ENCODE measurements at places on chromosomes 4 and X.

DNA sequence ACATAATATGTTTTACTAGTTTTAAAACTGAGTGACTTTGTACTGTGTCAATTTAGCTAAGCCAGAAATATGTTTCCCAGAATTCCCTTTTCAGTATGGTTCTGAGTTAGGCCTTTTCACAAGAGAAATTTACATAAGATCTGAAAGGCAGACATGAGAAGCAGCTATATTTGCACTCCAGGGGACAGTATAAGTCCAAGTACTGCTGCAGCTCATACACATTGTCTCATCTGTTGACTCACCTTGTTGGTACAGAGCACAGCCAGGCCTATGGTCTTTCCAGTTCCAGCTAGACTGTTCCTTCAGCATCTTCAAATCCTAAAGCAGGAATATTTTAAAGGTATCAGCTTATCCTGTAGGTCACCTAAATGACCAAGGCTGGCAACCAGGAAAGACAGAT lies 53.5 kb downstream of the BMP3 start:
- DNase-seq = no peak

DNA sequence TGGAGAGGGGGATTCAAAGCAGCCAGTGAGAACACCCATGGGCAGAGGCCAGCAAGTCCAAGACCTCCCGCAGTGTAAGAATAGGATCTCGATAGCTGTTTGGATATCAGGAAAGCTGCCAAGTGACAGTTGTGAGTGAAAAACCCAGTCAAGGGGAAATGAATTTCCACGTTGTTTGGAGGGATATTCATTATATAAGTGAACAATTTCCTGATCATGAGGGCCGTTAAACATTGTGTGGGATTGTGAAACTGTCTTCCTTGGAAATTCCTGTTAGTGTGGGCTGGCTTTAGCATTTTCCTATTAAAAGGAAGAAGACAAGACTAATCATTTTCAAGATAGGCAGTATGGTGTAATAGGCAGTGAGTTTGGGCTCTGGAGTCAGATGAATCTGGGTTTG lies 15.0 kb downstream of the CLDN2 start:
- no peak for DNase-seq

DNA sequence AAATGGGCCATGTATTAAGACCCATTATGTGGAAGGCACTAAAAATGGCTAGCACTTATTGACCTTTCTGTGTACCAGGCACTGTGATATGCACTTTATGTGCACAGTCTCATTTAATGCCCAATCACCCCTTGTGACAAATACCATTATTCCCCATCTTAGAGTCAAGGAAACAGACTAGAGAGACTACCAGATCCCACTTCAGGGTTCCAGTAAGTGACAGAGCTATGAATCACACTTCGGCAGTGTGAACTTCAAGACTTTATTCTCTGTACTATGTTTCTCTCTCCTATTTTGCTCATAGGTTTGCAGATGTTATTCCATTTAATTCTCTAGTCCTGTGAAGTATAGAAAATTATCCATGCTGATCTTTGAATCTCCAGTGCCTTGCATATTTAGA lies 107.0 kb downstream of the NFKB1 start:
- no peak for DNase-seq

DNA sequence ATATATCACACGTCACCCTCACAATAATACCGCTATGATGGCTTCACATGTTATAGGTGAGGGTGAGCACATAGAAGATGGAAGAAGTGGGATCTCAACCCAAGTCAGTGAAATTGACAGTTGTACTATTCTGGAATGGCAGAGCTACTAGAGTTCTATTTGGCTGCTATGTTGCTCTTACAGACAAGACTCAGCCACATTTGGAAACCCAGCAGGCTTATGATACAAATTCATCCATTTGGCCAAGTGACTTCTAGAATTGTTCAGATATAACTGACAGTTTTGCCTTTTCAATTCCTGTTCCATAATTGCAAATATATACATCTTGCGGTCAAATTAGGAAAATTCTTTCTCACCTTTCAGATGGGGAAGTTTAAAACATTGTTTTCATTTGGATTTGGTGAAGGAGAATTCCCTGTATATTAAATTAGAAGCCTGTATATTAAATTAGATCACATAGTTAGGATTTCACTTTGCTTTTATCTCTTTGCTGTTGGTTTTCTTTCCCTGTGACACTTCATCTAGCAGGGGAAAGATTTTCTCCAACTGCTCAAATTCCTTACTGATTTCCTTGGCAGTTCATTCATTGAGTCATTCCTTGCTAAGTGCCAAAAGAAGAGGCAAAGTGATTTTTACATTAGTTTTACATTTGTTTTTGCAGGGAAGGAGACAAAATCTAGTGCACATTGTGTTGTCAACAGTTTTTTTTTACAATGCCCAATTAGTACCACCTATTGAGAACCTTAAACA lies 120.6 kb upstream of the TBC1D9 start:
- DNase-seq = no peak

- DNase-seq = no peak
Observed at GRCh38 chr4:183783991-183784553, 121.0 kb upstream of the STOX2 start.

- no peak for DNase-seq
Observed at GRCh38 chrX:71637253-71637618, 18.9 kb upstream of the CXCR3 start.

DNA sequence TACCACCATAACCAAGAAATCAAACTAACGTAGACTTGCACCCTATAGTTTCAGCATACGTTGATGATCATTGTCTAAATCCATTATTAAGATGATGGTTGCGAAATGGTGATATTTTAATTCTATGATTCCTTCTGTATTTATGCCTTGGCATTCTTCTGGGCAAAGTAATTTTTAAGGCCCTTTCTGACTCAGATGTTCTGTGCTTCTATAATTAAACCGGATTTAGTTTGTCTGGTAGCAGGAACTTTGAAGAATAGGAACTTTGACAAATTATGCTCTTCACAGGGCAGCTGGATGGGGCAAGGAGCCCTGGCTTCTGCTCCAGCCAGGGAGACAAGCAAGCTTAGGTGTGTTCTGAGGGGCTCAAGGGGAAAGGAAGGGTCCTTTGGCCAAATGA lies 23.8 kb upstream of the PLAC1 start:
- no peak for DNase-seq

DNA sequence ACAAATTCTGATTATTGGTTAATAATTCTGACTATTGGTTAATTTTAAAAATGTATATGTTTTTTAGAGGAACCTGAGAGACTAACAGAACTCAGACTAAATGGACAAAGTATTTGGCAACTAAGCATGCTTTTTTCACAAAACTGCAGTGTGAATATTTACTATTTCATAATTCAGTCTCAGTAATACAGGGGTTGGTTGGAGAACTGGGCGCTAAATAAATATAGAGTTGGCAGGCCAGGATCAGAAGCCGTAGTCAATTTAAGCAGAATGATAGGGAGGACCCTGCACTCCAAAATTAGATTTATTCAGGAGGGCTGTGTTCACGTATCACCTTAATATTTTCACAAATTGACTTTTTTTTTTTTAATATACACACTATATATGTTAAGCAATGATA lies 5.8 kb downstream of the TIGD2 start:
- no peak for DNase-seq

DNA sequence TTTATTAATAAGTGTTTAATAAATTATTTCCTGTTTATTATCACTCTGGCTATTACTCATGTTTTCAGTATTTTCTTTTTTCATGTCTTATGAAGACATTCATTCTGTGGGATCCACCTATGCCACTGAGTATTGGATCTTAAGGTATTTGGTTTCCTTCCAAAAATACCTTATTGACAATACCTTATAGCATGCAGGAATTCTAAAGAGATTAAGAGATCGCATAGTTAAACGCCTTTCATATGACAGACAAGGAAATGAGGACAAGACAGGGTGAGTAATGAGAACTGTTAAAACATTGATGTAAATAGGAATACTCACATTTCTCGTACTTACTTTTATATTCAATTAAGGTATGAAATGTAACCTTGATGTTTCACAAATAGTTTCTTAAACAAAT lies 38.2 kb upstream of the TMPRSS11B start:
- no peak for DNase-seq

DNA sequence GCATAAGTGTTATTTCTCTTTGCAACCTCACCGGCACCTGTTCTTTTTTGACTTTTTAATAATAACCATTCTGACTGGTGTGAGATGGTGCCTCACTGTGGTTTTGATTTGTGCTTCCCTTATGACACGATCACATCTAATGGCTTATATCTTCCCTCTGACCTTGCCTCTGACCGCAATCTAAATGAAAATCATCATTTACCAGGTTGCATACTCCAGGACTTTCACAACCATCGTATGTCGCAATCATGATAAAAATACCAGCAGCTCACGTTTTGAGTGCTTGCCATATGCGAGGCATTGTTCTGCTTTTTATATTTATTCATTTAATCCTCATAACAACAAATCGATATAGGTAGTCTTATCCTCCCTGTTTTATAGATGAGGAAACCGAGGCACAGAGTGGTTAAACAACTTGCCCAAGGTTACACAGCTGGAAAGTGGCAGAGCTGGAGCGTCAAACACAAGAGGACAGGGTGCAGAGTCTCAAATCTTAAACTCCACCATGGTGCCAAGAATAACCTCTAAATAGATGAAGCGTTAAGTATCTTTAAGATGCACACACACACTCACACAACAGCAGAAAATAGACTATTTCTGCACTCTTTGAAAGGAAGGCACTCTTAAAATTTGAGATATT lies 102.2 kb downstream of the SEL1L3 start:
- DNase-seq = no peak

DNA sequence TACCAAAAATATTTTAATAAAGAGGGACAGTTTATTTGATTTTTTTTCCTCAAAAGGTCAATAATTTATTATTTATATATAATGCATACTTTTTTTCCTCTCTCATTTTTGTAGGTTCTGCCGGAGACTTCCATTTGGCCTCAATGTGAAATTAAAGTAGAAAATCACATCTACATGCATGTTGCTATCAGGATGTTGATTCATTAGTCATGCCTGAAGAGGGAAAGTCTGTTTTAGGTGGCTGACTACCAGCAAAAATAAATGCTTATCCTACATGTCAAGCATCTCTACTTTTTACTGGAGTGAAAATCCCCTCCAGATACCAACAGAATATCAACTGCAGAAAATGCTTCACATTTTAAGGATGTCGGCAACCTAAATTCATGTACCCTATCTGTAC lies 41.5 kb downstream of the KIAA0232 start:
- no peak for DNase-seq

DNA sequence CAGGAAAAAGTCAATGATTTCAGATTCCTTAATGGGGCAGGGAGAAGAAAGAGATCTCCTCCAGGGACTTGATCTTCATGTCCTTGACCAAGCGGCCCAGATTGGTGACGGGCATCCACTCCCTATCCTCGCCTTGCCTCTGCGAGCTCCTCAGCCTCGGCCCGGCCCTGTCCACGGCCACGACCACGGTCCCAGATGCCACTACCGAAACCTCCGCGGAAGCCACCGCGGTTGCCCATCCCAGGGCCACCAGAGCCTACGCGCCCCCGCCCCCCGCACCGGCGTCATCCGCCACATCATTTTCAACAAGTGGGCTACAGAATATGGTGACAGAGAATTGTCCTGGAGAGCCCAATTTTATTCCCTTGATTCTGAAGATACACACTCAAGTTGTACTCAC lies 751.2 kb upstream of the PABPC4L start:
- DNase-seq = no peak

DNA sequence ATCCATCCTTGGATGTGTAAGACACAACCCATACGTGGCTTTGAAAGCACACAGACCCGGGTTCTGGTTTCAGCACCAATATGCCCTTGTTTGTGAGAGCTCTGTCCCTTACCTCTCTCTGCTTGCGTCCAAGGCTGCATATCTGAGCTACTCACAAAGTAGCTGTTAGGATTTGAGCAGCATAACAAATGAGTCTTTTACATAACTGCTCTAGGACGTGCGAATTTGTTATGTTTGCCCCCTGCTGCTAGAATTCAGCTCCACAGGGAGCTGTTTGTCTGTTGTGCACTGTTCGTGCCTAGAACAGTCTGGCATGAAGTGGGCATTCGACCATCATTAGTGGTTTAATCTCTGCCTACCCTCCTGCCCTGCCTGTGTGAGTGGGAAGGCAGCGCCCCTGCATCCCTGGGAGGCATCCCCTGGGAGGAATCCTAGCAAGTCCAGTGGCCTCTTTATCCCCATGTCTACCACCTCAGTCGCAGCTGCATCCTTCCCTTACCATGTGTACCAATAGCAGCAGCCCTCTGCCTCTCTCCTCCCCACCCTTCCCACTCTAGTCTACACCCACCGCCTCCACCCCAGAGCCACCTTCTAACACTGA lies 42.1 kb downstream of the SLC2A9 start:
- no peak for DNase-seq

DNA sequence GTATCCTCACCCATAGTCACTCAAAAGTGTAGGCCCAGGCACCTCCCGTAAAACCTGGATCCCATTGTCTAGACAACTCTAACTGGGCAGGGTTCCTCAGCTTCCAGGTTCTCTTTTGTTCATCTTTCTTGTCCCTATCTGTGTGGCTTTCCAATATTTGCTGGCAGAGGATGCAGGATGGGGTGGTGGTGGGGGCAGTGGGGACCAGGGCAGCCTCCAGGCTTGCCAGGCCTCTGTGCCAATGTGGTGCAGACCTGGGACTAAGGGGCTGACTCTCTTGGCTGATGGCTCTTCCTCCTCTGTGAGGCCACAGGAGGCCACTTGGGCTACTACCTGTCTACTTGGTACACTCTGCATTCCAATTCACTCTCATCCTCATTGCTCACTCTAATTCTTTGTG lies 76.4 kb downstream of the NBDY start:
- no peak for DNase-seq

DNA sequence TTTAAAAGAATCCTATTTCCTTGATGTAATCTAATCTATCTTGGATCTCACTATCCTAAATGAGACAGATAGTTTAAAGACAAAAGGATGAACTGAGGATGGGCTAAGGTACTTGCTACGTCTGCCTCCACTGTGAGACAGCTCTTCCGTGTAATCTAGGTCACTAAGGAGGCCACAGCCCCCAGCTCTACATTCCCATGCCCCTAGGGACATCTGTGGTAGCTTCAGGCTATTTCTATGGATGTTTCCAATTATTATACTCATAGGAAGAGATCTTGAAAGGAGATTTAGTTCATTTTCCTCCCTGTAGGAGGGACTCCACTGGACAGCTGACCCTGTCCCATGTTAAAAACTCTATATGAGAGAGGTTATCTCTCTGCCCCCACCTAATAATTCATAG lies 140.8 kb upstream of the TRPC5 start:
- no peak for DNase-seq

DNA sequence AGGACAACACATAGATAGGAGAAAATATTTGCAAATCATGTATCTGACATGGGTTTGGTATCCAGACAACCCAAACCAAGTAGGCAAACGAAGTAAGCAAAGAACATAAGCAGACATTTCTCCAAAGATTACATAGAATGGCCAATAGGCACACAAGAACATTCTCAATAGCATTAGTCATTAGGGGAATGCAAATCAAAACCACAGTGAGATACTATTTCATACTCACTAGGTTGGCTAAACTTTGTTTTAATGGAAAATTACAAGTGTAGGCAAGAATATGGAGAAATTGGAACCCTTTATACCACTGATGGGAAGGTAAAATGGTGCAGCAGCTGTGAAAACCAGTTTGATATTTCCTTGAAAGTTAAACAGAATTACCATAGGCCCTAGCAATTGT lies 74.7 kb downstream of the CHRNA9 start:
- DNase-seq = no peak

GRCh38 chr4:165766976-165767375 lies 106.1 kb upstream of the TLL1 start:
- DNase-seq = no peak
